COR-L47 (cell line): ENCODE measurements at places on chromosomes 12 and 14.
A peak's percentile ranks its signal among the peaks of the same experiment; 100 is the strongest.

DNA sequence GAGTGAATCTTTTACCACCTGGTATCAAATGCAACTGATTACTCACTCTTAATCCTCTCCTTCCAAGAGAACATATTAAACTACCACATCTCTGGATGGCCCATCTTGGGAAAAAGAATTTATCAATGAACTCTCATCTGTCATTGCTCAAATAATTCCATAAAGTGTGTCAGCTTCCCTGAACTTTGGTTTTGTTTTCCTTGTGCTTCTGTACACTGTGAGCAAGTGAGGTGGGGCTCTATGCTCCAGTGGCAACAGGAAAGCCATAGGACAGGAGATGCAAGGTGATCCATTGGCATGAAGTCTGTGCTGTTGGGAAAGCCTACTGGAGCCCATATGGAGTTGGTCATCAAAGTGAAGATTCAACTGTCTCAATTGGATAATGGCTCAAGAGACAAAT is 17.4 kb downstream of the OTOGL start:
- DNase-seq, result no peak

- peak; percentile 97 for DNase-seq
Measured at GRCh38 chr12:64946132-64946829, 121.8 kb downstream of the TBC1D30 start.

DNA sequence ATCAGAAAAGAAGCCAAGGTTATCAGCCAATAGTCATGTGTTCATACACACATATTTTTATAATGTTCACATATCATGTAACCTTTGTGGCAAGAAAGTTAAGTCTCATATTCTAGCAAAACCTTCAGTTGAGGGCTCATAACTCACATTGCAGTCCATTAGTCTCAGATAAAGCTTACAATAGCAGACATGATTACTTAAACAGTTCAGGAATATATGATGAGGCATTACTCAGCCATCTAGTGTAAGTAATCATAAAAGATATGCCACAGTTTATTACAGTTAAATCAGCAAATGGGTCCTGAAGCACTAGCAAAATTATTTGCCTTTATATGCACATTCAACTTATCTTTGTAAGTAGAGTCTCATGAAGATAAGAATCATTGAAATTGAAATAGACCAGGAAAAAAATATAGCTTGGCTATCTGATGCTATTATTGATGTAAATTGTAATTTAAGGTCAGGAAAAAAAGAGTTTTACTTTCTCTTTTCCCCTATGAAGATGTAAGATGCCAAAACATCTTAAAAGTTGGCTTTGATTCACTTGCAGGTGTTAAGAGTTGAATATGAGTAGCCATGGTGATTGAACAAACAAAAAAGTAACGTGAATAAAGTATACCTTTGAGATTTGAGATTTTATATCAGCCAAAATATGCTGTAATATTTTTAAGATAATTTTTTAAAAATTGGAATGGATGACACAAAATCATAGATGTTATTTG is 537.0 kb downstream of the SLC6A15 start:
- no peak for DNase-seq

- DNase-seq, result no peak
Measured at GRCh38 chr14:76862546-76863282, 36.5 kb downstream of the LRRC74A start.

DNA sequence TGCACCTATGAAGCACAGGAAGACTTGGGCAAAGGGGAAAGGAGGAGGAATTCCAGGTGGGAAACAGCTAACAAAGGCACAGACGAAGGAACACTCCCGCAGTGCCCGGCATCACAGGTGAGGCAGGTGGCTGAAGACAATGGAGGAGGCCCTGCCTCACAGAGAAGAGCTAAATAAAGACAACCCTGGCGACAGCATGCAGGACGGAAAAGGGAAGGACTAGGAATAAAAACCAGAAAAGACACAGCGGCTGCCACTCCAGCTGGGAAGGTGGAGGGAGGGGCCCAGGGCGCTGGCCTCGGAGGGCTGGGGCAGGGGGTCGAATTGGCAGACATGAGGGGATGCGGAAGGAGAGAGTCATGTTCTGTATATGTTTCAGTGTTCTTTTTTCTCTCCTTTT is 43.0 kb upstream of the ANO2 start:
- no peak for DNase-seq

DNA sequence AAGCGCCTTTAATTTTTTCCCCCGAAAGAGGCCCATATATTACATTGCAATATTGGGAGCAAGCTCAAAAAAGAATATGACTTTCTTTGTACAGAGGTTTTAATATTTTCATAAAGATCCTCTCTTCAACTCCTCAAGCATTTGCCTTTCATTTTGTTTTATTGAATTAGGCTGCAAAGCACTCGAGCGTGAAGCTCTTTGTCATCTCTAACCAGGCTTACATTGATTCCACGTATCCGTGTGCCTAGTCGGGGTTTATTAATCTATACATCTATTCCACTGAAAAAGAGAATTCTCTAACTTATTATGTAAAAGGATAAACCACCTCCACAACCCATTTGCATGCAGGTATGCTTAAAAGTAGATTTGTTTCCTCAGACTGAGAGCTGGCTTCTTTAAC is 234.8 kb upstream of the TMPO start:
- DNase-seq, result no peak

DNA sequence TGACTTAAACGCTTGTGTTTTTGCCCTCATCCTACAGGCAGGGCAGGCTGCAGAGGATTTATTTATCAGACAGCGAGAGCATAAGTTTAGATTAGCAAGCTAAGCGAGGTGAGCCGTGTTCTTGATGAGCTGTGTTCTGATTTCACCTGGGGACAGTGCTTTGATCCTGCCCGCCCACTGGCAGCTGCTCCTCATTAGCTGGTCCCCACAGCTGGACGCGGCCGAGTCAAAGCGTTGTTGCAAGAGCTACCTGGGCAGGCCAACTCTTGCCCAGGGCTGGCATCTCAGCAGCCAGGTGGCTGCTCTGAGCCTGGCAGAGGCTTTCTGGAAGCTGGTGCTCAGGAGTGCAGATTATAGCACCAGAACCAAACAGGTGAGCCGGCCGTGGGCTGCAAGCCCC is 46.8 kb upstream of the BEGAIN start:
- no peak for DNase-seq

DNA sequence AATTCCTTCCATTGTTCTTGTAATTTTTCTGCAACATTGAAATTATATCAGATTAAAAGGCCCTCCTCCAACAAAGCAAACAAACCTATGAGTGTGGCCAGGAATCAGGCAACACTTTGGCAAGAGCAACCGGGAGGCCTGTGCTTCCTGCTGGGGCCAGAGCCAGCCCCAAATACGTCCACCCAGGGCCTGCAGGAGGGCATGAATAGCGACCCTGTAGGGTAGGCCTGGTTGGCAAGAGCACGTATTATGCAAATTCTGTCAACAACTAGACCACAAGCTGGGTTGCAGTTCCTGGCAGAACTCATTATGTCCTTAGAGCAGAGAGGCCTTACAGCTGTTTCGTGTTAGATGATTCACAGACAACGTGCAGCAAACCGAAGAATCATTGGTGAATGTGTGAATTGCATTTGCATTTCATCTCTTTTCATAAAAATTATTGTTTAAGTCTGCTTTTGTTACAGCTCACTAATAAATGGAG is 26.9 kb upstream of the LGALS3 start:
- DNase-seq, result peak; percentile 94

DNA sequence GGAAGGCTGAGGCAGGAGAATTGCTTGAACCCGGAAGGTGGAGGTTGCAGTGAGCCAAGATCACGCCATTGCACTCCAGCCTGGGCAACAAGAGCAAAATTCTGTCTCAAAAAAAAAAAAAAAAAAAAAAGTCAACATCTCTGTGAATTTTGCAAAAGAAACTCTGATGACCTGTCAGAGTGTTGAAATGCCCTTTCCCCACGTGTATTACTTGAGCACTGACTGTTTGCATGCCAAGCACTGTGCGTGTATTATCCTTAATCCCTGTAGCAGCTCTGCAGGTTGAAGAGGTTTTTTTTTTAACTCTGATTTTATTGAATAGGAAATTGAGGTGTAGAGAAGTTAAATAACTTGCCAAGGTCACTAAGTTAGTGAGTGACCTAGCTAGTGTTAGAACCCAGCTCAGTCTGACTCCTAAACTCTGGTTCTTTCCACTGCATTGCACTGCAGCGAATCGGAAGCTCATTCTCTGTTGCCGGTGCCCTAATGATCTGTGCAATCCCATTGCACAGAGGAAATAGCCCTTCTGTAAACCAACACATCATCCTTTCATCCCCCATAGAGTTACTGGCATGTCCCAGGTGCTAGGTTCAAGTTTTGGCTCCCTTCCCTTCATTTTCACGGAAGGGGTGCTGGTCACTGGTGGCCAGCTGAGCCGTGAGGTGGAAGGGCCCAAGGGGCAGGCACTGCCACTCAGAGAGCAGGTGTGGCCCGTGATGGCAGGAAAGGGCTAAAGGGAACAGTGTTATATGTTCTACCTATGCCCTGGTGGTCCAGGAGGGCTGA is 122.3 kb downstream of the EML1 start:
- no peak for DNase-seq

DNA sequence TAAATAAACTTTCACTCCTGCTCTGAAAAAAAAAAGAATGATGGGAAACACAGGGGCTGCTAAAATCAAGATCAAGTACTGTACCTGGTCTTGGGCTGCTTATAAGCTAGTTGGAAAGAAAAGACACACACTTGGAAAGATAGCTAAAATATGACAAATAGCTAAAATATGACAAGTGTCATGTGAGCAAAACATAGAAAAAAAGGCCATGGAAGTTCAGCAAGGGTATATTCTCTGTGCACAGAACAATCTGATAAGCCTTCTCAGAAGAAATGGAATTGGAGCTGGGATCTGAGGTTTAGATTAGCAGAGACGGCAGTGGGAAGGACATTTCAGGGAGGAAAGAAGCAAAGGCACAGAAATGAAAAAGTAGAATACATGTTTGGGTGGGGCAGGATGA is 126.2 kb upstream of the PMCH start:
- no peak for DNase-seq

GRCh38 chr12:12693111-12693671 is 2.8 kb downstream of the GPR19 start:
- no peak for DNase-seq

DNA sequence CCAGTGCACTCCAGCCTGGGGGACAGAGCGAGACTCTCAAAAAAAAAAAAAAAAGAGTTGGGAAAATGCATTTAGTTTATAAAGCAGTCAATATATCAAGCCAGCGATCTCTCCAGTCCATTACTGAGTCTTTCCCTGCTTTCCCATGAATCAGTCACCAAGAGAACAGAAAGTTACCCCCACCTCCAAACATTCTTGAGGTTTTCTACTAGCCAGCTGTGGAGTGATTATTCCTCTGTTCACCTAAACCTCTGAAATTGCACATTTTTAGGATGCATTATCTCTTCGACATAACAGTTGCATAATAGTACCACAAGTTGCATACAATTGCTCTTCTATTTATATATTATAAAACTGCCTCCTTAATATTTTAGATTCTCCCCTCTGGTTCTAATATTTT is 134.8 kb upstream of the DIO3 start:
- DNase-seq, result no peak

- DNase-seq, result no peak
Measured at GRCh38 chr12:52615912-52616311, 2.4 kb downstream of the KRT73 start.

GRCh38 chr14:60309867-60310552 is 61.0 kb downstream of the PPM1A start:
- peak; percentile 12 for DNase-seq

GRCh38 chr14:94043756-94044475 is 17.8 kb downstream of the OTUB2 start:
- no peak for DNase-seq

- no peak for DNase-seq
Measured at GRCh38 chr12:5780536-5780935, 164.5 kb downstream of the ANO2 start.

DNA sequence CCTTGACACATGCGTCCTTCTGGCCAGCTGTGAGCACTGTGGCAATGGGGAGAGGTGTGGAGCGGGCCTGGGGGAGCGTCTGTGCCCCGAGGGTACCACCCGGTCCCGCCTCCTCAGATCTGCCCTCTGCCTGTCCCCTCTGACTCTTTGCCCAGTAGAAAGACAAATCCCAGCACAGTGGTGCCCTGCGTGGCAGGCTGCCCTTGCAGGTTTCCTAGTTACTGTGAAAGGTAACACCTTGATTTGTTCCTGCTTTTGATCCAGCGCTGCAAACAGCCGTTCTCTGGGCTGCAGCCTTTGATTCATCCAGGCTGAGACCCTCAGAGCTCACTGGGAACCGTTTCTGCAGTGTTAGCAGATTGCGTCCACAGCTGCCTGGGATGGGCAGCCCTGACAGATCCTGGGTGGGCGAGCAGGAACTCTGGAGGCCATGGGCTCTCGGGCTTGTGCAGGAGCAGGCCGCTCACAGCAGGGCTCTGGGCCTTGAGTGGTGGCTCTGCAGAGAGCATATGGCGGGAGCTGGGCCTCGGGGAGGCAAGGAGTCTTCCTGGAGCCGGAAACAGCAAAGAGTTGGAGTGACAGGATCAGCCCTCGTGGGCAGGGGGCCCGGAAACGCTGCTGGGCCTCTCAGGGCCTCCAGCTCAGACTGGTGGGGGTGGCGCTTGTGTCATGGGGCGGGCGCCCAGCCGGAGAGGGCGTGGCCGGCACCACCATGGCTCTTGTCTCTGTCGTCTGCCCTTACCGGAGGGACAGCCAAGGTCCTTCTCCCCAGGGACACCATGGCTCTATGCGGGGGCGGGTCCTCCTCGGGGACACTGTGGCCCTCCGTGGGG is 16.6 kb downstream of the FBRSL1 start:
- no peak for DNase-seq

DNA sequence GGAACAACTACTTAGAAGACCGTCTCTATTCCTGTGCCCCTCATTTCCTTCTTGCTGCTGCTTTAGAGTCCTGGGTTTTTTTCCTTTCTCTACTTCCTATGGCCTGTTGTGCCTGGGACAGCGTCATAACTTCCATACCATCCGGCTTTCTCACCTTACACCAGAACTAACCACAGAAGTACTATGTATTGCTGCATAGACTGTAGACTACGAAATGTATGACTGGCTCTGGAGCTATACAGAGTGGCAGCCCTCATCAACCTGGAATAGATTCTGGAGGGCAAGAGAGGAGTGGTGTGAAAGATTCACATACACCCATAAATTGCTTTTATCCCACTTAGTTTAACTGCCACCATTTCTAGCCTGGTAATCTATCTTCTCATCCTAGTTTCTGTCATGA is 16.9 kb upstream of the SRP54 start:
- no peak for DNase-seq

DNA sequence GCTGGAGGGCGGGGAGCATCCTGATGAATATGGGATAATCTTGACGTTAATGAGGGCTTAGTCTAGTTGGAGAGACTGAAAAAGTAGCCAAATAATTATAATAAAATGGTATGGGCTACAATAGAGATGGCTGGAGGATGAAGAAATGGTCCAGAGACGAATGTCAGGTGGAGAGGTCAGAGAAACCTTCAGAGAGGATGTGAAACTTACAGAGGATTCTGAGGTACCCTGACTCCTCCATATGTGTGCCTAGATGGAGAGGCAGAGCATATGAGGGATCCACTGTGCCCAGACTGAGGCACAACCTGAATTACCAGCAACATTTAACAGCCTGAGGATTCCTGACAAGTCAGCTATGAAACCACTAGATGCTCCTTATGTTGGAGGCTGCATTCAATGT is 417.0 kb downstream of the ATP23 start:
- no peak for DNase-seq
